Chondrocyte (in vitro differentiated cells): ENCODE measurements at places on chromosomes 2 and 18. TPM values are rescaled to one million over a fixed set of nuclear protein-coding genes. Genes with fewer than 3 reads are reported as not detected.
A peak's percentile ranks its signal among the peaks of the same experiment; 100 is the strongest.

Gene FKBP1B
- total RNA-seq, result 10.4 to 18.2 TPM (median 16.2 TPM) in 3 replicates

Gene UGT1A1
- not detected in 3 replicates for total RNA-seq

Gene G6PC2
- not detected in 3 replicates for total RNA-seq

Gene PSD4
- total RNA-seq, result 5.2 to 5.5 TPM (median 5.2 TPM) in 3 replicates

Gene RAB6C
- total RNA-seq, result 0.24 to 0.37 TPM (median 0.31 TPM) in 3 replicates

DNA sequence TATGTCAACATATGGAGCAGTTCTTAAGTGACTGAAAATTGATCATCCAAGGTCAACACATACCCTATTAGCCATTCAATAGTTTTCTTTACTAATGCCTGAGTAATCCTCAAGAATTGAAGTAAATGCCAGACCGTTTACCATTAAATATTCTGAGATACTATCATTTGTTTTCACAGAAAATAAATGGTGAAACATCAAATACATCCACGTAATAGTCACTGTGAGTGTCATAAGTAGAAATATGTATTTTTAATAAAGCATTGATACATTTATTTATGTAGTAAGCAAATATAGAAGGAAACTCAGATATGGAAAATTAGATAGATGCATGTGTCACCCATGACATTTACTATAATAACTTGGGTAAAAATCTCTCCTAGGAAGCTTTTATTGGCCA lies 927.8 kb upstream of the NRXN1 start:
- H3K4me1 ChIP-seq, result no peaks in the 10 kb centered on the region
- no peak for DNase-seq
- H3K27ac ChIP-seq, result no peak overlapping the region
- no peaks in the 10 kb centered on the region for H3K27me3 ChIP-seq
- no peaks in the 10 kb centered on the region for H3K36me3 ChIP-seq

- H3K4me1 ChIP-seq, result peaks cover 4% of the 10 kb centered on the region
- no peak overlapping the region for H3K4me3 ChIP-seq
- H3K27me3 ChIP-seq, result no peaks in the 10 kb centered on the region
- no peak for DNase-seq
- no peaks in the 10 kb centered on the region for H3K36me3 ChIP-seq
Observed at GRCh38 chr2:29080886-29081743, 6.8 kb upstream of the PCARE start.

- no peak overlapping the region for H3K4me3 ChIP-seq
- H3K36me3 ChIP-seq, result peaks cover 7% of the 10 kb centered on the region
- DNase-seq, result no peak
- peaks cover 39% of the 10 kb centered on the region for H3K4me1 ChIP-seq
- peak overlapping the region; percentile 86 for H3K27ac ChIP-seq
- H3K27me3 ChIP-seq, result no peaks in the 10 kb centered on the region
Observed at GRCh38 chr18:2935438-2936192, 77.3 kb downstream of the LPIN2 start.

DNA sequence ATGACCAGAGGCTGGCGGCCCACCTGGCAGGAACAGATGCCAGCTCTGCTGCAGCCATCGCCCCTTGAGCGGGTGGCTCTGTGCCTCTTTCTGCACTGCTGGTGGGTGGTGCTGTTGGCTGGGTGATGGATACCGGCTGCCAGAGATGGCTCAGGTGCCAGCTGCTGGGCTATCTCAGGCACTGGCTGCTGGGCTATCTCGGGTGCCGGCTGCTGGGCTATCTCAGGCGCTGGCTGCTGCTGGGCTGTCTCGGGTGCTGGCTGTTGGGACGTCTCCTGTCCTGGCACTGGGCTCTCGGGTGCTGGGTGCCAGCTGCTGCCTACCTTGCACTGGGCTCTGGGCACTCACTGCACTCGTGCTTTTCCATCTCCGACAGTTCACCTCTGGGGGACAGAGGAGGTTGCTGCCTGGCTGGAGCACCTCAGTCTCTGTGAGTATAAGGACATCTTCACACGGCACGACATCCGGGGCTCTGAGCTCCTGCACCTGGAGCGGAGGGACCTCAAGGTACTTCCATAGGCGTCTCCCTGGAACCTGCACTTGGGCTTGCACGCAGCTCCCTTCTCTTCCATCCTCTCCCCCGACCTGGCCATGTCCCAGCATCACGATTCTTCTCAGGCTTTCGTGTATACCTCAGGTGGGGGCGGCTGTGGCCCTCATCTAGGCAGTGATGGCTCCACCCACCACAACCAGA lies 98.4 kb downstream of the USP40 start:
- peaks cover 3% of the 10 kb centered on the region for H3K4me1 ChIP-seq
- DNase-seq, result peak; percentile 80
- no peaks in the 10 kb centered on the region for H3K27me3 ChIP-seq
- no peak overlapping the region for H3K27ac ChIP-seq
- peaks cover 40% of the 10 kb centered on the region for H3K36me3 ChIP-seq

- no peak overlapping the region for H3K4me3 ChIP-seq
- peaks cover 20% of the 10 kb centered on the region for H3K4me1 ChIP-seq
- peaks cover 2% of the 10 kb centered on the region for H3K36me3 ChIP-seq
- H3K27me3 ChIP-seq, result peaks cover 7% of the 10 kb centered on the region
- no peak overlapping the region for H3K27ac ChIP-seq
- peak; percentile 92 for DNase-seq
Observed at GRCh38 chr18:79525556-79526467, 130.1 kb downstream of the NFATC1 start.
